ENCODE measurements at places on chromosomes 16 and 17.

DNA sequence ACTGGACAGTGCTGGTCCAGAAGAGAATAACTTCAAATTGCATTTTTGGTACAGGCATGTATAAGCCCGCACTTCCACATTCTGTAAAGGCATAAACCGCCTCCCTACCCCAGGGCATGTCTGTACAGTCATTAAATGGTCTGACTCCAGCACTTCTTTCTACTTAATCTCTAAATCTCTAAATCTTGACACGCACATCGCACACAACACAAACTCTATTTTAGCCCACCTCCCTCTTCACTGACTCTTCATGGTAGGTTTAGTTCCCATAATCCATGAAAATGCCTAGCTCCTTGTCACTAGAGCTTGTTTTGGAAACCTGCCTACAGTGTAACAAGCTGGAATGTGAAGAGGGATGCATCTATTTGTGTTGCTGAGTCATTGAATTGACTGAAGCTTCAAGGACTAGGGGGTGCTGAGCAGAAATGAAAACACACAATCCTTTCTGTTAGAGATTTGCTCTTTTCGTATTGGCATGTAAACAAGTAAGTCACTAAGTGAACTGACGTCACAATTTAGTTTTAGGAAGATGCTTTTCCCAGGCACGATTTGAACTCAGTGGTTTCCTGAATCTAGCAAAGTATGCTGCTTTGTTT is 1.6 kb upstream of the DUSP14 start:
- DNase-seq, result peak; percentile 83

DNA sequence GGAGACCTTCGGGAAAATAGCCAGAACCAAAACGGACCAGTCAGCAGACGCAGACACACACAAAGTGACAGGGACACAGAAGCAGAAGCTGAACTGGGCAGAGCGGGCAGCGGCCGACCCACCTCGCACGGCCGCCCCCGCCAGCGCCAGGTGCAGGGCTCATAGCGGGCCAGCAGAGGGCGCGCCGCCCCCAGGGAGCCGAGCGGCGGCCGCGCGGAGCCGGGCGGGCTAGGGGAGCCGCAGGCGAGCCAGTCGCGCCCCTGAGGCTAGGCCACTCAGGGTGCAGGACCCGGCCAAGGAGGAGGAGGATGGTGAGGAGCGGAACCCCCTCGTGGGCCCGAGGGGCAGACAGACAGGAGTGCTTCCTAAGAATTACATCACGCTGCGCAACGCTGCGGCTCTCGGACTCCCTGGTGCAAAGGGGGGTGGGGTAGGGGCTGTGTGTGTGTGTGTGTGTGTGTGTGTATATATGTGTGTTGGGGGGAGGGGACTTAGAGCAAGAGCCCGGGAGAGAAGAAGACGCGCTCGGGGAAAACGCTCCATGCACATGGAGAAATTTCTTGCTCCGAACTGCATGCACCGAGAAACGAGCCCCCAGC is 913 bp upstream of the NOG start:
- DNase-seq, result peak; percentile 75

GRCh38 chr16:687499-687898 is 2.7 kb downstream of the WDR24 start:
- no peak for DNase-seq

DNA sequence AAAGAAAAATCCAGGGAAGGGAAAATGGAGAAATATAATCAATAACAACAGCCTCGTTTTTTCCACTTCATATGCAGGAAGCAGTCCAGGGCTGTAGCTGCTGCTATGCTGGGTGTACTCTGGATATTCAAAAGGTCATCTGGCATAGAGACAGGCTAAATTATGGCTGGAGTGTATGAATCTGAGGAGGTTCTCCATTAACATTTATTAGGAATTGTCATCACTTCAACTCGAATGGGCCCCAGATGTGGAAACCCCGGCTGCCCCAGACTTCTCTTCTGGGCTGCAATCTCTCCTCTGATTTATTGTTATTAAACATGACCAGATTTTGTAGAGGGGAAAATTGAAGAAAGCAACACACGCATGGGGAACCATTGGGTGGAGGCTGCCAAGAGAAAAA is 33.5 kb upstream of the SKAP1 start:
- peak; percentile 80 for DNase-seq

GRCh38 chr17:57401556-57402488 is 145.5 kb downstream of the MSI2 start:
- DNase-seq, result no peak

- DNase-seq, result no peak
These were observed 11.4 kb downstream of the NT5M start for GRCh38 chr17:17314501-17315071.

GRCh38 chr17:32114536-32114935 is 27.8 kb upstream of the RHOT1 start:
- no peak for DNase-seq

DNA sequence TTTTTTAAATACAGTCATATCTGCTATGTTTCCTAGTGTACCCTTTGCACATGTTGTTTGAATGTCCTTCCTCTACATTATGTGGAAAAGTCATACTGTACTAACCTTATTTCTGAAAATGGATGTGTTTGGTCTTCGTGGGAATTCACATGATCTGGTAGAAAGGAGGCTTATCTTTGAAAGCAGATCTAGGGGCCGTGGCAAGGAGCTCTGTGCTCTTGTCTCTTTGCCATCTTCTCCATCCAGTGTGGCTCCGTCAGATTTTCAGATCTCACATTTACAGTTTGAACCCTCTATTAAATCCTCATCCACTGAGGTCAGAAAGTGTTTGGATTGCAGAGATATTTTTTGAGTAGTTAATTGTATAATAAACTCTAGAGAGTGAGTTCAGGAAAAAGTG is 32.9 kb downstream of the MAP2K4 start:
- no peak for DNase-seq

DNA sequence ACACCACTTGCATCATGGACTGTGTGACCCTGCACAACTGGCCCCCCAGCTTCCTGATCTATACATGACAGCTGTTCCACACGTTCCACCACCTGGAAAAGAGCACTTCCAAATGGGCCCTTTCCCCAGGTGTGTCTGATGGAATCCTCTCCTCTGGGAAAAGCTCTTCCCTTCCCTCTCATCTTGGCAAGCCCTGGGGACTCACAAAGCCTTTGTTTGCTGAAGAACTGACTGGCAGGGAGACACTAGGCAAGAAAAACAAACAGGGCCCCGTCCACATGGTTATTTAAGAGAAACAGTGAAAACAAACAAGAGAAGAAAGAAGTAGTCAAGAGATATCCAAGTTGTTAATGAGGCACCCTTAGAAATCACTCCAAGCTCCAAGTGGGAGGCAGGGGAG is 52.6 kb downstream of the C16orf95 start:
- DNase-seq, result no peak

DNA sequence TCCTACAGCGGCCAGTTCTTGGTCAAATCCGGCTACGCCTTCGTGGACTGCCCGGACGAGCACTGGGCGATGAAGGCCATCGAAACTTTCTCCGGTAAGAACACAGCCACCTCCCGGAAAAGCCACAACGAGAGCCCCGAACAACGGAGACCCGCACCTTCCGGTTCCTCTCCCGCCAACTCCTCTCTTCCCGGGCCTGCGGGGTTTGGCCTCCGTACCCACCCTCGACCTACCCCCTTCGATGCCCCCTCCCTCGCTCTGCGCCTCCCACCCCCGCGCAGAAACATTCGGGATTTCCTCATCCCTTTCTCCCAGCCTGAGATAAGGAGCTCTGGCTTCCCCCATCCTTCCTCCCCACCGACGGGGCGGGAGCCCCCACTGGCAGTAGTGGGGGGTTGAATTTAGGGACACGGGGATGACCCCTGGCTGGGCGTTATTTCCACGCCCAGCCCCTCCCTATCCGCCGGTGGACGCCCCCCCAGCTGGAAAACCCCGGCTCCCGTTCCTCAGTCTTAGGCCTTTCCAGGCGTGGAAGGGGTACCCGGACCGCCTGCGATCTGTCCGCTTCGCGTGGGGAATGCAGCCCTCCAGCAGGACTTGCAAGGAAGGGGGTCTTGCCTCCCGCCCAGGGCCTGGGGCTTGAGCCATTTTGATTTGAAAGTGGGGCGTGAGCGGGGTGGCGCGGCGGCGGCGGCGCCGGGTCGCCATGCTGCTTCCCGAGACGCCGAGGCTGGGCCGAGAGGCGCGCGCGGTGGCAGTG is 822 bp downstream of the IGF2BP1 start:
- no peak for DNase-seq

GRCh38 chr17:46818929-46819859 is 702 bp upstream of the WNT3 start:
- no peak for DNase-seq

- no peak for DNase-seq
These were observed 16.9 kb downstream of the HOXB1 start for GRCh38 chr17:48513666-48514455.

- DNase-seq, result no peak
These were observed 97.5 kb downstream of the METRNL start for GRCh38 chr17:83176623-83177583.

DNA sequence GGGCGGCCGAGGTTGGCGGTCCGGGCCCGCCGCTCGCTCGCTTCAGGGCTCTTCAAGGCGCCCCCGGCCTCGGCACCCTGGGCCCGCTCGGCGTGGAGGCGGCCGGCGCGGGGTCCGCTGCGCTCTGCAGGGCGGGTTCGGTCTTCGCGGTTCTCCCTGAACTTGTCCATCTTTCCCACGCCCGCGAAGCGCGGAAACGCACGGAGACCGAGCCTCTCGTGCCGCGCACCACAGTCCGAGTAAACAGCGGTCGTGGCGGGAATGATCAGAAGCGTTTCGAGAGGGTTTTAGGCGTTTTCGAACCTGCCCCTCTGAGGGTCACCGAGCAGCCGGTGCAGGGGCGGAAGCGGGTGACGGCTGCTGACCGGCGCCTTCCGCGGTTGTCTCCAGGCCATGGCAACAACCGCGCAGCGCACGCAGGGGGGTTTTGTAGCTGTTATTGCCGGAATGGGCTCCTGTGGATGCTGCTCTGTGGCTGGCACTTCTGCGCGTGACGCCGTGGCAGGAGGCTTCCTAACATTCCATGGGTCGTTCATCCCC is 414 bp downstream of the NARF start:
- no peak for DNase-seq

- DNase-seq, result no peak
These were observed 101.2 kb downstream of the YPEL2 start for GRCh38 chr17:59432657-59433056.

GRCh38 chr17:56866496-56866895 is 32.5 kb downstream of the DGKE start:
- DNase-seq, result no peak

DNA sequence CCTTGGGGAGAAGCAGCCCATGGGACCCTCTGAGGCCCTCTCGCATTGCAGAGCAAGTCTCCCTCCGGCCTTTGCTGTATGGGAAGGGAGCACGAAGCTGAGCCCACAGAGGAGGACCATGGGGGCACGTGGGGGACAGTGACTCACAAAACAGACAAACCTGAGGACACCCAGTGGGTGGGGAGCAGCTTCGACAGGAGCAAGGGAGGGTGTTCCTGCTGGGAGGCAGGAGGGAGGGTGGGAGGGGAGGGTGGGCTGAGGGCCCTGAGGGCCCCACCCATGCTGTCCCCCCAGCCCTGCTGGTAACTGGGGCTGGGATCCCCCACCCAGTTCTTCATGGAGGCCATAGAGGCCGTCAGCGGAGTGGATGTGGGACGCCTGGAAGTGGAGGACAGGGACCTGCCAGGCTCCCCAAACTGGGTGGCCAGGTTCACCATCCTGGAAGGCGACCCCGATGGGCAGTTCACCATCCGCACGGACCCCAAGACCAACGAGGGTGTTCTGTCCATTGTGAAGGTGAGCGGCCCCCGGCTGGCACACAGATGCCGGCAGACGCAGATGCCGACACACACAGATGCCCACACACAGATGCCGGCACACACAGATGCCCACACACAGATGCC is 12.5 kb downstream of the SLC22A31 start:
- no peak for DNase-seq

DNA sequence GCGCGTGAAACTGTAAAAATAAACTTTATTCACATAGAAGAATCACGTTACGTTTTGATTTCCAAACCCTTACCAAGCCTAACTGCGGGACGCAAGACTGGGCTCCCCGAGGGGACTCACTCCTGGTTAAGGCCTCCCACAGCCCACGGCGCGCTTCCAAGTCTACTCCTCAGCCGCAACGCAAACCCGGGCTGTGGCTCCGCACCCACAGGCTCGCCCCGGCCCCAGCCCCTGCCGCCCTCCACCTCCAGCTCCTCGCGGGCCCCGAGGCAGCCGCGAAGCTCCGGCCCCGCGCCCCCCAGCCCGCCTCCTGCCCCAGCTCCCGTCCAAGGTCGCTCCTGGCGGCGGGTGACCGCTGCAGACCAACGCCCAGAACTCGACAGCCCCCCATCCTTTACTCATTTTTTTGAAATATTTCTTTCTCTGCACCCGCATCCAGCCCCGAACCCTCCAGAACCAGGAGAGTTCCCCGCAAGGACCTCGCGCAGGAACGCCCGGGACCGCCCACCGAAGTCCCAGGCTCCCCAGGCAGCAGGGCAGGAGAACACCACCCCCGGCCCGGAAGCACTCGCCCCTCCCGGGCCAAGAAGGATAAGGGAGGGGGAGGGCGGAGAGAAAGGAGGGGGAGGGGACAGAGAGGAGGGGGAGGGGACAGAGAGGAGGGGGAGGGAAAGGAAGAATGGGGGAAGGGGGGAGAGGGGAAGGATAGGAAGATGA is 912 bp downstream of the USP22 start:
- DNase-seq, result peak; percentile 90

GRCh38 chr17:3598078-3598477 is 11.1 kb downstream of the TRPV1 start:
- no peak for DNase-seq

DNA sequence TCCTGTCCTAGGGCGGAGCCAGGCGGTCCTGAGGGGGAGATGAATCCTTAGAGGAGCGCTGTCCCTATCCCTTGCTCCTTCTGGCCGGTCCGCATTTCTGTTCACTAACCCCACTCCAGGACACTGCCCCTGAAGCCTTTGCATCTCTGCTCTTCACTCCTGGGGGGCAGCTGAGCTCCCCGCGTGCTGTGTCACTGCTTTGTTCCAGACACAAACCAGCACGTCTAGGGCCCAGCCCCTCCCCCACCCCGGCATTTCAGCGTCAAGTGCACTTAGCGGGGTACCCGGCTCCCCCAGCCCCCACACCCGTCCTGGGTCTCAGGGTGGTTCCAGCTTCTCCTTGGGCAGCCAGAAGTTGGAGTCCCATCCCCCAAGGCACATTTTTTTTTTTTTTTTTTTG is 8.9 kb downstream of the CORO6 start:
- DNase-seq, result no peak

GRCh38 chr17:55283256-55283965 is 18.7 kb downstream of the HLF start:
- DNase-seq, result no peak

DNA sequence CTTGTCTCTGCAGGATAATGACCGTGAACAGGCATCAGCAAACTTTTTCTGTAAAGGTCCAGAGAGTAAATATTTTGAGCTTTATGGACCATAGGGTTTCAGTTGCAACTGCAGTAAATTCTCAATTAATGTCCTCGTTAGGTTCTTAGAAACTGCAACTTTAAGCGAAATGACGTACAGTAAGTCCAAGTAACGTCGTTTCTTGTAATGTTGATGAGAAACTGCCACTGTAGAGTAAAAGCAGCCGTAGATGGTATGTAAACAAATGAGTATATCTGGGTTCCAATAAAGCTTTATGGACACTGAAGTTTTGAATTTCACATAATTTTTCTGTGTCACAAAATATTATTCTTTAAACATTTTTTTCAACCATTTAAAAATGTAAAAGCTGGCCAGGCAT is 4.9 kb downstream of the CHD9 start:
- no peak for DNase-seq

GRCh38 chr17:77884019-77884418 is 74.5 kb upstream of the TNRC6C start:
- DNase-seq, result peak; percentile 63
